Activated naive CD4-positive, alpha-beta T cell treated with anti-CD3 and anti-CD28 coated beads, Interleukin-2, amount 50 U/mL, for 16 hours (primary cell): ENCODE measurements at places on chromosomes 4 and X.

DNA sequence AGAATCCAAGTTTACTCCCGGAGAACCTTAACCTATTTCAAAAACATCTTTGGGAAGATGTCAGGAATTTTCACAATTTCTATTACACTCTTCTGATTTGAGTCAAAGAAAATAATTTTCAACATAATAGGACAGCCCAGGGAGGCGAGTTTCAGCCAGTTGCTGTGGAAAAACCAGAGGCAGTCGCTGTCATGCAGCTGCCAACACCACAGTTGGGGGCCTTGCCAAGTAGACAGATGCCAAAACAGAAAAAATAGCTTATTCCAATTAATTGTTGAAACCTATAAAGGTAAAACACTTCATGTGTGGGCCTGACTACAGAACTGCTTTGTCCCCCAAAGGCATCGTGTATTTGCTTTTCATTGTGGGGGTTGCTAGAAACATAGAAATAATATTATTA, 225.8 kb downstream of the DMD start:
- no peak for DNase-seq

- DNase-seq, result no peak
These were observed 84.9 kb downstream of the MAML3 start for GRCh38 chr4:140069066-140069465.

GRCh38 chr4:151402145-151402865, 6.7 kb upstream of the FHIP1A start:
- no peak for DNase-seq

DNA sequence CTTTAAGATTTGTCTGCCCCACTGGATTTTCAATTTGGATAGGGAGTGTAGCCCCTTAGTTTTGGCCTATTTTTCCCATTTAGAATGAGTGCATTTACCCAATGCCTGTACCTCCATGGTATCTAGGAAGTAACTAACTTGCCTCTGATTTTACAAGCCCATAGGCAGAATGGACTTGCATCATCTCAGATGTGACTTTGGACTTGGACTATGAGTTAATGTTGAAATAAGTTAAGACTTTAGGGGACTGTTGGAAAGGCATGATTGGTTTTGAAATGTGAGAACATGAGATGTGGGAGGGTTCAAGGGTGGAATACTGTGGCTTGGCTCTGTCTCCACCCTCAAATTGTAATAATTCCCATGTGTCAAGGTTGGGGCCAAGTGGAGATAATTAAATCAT, 2480.2 kb downstream of the PCDH7 start:
- DNase-seq, result no peak

- DNase-seq, result no peak
These were observed 96.5 kb downstream of the WWC2 start for GRCh38 chr4:183195534-183195933.

DNA sequence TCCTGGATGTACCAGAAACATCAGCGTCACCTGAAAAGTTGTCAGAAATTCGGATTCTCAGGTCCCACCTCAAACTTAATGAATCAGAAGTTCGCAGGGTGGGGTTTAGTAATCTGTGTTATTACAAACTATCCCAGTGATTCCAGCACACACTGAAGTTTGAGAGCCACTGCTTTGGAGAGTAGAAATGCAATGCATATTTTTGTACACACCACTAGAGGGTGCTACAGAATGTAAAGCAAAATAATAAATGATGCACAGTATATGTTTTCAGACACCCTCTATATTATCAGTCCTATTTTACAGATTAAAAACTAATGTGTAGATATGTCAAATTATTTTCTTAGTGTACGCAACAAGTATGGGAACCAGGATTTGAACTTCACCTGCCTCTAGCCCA, 2.4 kb upstream of the MORF4L2 start:
- DNase-seq, result no peak
